Activated T-helper 1 cell treated with Interleukin-2 at 50 U/mL for 16 hours (primary cell): ENCODE measurements at places on chromosomes 11 and 22.

- no peak for DNase-seq
These were observed 830 bp downstream of the C11orf97 start for GRCh38 chr11:94513091-94513490.

- DNase-seq = no peak
These were observed 6.5 kb downstream of the TSSK2 start for GRCh38 chr22:19137384-19138216.

DNA sequence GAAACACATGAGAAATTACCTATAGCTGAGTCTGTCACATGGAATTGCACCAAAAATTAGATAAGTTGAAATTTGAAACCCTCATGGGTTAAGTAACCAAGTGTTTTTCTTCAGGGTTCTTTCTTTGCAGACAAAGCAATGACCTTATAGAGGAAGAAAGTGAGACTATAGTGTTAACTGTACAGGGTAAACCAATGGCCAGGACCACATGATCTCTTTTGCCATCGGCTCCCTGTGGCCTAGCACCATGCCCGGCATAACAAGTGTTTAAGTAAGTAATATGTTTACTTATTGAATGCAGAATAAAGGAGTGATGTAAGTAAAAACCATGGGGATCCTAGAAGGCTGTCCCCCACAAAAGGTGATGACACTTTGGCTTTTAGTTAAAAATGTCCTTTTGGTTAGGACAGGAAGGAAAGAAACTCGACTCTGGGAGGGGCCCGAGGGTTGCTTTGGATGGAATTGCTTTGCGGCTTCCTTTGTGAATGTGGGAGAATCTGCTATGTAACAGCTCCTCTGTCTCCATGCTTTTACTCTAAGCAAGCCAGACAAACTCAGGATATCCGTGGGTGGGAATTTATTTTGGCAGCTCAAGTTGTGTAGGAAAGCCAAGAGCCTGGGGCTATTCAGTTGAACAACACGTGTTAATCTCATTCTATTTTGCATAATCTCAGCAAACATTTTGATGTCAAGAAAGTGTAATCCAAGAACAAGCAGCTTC is 454.7 kb downstream of the INSC start:
- DNase-seq = no peak

DNA sequence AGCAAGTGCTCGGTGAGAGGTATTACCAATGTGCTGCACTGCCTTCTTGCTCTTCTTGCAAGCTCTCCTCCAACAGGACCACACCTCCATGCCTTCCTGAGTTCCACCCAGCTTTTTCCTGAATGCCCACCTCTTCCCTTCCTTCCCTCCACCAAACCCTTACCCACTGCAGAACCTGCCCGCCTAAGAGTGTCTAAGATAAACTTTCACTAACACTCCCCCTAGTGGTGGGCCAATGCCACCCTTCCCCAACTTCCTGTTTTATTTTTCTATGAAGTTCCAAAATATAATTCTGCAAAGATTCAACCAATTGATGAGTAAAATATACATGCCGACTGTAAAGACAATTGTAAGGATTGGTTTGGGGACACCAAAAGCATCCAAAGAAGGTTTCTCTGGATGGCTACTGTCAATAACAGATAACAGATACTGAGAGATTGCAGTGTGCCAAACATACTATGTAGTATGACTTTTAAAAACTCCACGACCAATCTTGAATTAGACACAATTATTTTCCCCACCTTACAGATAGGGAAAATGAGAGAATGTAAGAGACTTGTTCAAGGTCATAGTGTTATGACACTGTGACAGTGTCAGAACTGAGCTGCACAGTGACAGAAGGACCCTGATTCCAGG is 38.6 kb upstream of the BMAL1 start:
- peak; percentile 28 for DNase-seq

DNA sequence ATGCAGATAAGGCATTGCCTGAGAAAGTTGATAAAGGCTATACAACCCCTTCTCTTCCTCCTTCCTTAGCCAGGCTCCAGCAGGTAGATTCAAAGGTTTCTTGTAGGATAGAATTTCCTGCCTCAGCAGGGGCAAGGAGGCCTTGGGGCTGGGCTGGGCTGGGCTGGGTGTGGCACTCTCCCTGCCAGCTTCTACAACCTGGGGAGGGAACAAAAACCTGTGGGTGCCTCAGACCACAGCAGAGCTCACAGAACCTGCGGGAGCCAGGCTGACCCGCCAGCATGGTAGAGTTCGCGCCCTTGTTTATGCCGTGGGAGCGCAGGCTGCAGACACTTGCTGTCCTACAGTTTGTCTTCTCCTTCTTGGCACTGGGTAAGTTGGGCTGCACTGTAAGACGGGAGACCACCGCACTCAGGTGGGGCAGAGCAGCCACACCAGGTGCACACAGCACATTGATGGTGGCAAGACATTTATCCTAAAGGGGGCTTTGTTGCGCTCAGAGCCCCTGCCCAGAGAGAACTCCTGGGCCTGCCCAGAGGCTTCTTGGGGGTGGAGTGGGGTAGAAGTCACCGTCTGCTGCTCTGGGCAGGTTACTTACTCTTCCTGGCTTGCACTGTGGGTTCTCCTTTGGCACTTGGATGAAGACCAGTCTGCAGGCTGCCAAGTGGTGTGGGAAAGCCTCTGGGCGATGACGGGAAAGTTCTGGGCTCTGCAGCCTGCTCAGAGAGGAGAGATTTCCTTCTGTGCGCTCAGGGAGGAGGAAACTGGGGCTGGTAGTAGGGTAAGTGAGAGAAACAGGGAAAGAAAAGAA is at the start of gene MOGAT2:
Gene MOGAT2 (plus strand): TSS at position 231 of the 811 bp plus-strand sequence. CDS start 51 bp downstream, at position 282.
- DNase-seq = no peak

DNA sequence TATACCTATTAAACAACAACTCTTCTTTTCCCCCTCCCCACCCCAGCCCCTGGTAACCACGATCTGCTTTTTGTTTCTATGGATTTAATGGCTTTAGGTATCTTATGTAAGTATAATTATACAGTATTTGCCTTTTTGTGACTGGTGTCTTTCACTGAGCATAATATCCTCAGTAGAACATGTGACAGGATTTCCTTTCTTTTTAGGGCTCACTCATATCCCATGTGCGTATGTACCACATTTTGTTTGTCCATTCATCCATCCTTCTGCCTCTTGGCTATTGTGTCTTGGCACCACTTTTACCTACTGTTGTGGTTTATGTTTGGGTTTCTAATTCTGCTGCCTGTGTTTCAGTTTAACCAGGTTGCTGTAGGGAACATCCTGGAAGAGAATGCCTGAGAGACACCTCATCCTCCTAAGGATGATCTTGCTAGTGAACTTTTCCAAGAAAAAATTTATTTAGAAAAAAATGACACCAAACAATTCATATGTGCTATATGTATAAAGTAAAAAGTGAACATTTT is 77.6 kb upstream of the SESN3 start:
- DNase-seq = no peak

- no peak for DNase-seq
These were observed 36.6 kb upstream of the GRAMD4 start for GRCh38 chr22:46583571-46583970.

DNA sequence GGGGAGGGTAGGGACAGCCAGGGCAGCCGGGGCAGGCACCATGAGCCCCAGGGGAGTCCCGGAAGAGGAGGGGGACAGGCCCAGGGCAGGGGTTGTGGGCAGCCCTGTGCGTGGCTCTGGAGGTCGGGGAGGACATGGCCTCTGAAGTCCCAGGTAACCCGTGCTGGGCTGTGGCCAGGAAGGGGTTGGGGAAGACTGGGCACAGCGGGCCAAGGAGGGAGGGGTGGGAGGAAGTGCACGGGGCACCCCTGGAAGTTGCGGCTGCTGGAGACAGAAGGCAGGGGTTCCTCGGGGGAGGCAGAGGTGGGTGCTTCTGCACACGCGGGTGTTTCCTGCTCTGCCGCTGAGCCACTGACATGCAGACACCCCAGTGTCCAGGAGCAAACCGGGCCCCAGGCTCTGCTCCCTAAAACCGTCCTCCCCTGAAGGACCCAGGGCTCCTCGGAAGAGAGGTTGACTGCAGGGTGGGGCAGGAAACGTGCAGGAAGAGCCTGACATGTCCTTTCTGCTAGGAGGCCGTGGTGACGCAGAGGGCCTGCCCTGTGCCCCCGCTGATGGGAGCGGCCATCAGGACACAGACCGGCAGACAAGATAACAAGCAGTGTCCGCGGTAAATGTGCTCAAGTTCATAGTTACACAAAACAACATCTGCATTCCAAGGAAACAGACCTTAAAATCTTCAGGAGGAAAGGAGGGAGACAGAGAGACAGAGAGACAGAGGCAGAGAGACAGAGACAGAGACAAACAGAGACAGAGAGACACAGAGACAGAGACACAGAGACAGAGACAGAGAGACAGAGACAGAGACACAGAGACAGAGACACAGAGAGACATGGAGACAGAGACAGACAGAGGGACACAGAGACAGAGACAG is 5.7 kb downstream of the TNNI2 start:
- DNase-seq = peak; percentile 32

- DNase-seq = no peak
These were observed 9.1 kb downstream of the INSC start for GRCh38 chr11:15123849-15124248.

DNA sequence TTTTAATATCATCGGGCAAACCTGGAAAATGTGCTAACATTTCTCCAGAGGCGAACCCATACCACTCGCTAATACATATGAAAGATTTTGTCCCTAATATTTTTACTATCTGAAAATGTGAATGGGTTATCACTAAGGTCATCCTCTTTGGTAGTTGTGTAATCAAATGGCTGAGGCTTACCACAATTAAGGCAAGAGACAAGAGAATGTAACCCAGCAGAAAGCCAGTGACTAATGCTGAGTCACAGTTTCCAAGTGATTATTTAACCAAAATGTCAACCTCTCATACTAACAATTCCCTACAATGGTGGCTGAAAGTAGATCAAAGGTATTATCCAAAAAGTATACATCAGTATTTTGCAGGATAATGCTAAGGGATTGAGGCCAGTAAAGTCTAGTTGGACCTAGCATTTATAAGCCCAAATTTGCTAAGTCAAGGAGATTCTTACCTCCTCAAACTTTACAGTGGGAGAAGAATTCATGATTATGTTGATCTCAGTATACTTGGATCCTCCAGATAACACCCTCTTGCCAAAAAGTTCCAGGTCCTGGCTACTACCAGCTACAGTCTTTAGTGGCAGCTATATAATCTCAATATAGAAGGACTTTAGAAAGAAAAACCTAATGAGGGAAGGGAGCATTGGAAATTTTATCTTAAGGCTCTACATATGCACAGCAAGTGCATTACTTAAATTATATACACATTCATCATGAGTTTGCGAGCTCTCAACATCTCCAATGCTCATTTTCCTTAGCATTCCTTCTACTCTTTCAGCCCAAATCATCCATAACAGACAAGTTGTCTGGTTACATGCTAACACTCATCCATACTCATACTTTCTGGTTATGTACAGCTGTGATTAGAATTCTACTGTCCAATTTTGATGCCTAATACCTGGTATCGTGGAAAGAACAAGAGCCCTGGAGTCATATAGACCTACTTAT is 25.4 kb downstream of the SIK3 start:
- no peak for DNase-seq

DNA sequence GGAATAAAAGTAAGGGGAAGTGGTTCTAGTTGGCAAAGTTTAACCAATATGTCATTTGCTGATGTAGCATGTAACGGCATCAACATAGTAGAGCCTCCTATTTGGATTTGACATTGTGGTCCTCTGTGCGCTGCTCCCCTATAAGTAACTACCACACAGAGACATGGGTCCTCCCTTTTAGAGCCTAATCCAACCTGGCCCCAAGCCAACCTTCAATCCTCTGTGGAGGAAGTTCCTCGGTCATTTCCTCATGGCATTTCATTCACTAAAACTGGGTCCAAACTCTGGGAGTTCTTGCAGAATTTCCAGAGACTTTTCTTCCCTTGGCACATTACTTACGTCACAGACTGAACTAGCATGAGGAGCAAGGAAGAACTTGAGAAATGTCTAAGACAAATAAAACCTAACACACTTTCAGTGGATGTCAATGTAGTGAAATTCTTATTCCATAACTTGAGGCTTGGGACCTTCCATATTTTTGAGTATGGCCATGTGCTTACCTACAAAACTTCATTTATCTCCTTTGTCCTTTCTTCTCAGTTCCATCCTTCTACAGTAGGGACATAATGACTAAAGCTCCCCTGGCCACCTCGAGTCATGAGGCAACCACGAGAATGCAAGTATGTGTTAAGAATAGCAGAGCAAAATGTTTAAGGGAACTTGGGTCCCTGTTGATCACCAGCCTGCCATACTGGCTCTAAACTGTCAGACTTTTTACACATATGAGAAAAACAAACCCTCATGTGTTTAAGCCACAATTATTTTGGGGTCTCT is 34.7 kb downstream of the MMP20 start:
- no peak for DNase-seq

DNA sequence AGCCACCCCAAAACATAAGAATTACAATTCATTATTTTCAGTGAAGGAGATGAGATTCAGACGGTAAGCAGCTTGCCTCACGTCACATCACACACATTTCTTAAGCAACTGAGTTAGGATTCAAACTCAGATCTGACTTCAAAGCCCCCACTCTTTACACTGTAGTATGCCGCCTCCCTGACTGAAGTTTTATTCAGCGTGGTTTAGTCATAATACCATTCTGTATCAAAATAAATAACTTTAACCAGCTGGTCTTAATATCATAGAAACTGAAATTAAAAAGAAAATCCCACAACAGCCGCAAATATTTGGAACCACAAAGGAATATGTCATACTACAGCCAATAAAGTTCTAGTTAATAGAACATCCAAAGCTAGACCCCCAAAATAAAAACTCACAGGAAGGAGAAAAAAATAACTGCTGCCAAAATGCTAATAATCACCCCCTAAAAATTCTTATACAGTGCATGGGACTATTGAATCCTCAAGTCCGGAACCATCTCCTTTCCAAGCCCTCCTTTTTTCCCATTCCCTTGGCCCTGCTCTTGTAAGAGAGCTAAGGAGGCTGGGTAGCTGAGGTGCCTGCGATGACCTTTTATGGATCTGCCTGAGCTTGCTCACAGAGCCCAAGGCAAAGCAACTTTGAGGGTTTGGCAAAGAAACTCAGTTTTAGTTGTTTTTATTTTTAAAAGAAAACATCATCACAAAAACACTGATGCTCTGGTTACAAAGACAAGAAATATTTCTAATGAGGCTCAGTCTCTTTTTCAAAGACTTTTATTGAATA is 334.5 kb downstream of the TTC28 start:
- no peak for DNase-seq

GRCh38 chr11:15945726-15946125 is 410.6 kb downstream of the SOX6 start:
- no peak for DNase-seq

- no peak for DNase-seq
These were observed 6.4 kb upstream of the BMAL1 start for GRCh38 chr11:13271060-13271693.
